ENCODE measurements at places on chromosomes 3 and 15.

GRCh38 chr3:82229397-82229796 is 468.0 kb upstream of the GBE1 start:
- DNase-seq = no peak

DNA sequence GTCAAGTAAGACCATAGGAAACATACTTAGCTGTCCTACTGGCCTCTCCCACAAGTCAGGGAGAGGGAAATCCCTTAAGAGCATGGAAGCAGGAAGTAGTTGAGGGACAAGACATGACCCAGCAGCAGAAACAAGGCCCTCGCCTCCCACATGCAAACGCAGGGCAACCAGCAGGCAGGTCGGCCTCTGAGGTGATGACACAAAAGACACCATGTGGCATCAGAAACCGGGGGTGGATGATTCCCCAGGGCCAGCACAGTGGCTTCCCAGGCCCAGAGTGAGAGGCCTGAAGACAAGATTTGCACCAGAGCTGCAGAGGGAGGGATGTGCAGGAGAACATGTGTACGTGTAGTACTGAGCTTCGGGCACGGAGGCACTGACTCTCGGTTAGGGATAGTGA is 26.3 kb downstream of the PXYLP1 start:
- no peak for DNase-seq

GRCh38 chr3:42110631-42111030 is 19.5 kb downstream of the TRAK1 start:
- DNase-seq = no peak

GRCh38 chr15:44529864-44530604 is 6.9 kb upstream of the EIF3J start:
- no peak for DNase-seq

DNA sequence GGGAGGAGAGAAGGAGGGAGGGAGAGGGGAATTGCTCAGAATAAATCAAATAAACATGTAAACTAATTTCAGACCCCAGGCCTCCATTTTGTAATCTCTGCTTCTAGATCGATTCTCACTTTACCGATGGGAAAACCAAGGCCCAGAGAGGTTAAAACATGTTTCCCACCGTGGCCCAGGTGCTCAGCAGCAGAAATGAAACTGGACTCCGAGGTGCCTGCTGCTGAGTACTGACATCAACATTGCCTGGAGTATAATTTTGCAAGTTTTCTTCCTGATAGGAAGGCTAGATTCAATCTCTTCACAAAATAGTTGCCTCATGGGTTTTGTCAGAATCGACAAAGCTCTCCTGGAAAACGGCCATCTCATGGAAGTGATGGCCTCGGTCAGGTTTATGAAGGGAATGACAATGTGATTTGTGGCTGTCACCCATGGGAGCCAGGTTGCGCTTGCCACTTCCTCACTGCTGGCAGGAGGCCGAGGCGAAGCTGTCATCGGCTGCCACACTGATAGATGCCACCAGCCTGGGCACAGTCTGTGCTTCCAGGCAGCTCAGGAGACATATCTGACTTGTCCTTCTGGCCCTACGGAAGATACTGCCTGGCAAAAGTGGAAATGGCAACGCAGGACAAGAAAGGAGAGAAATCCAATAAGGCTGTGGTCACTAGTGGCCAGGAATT is 133.1 kb upstream of the LRRN1 start:
- no peak for DNase-seq

DNA sequence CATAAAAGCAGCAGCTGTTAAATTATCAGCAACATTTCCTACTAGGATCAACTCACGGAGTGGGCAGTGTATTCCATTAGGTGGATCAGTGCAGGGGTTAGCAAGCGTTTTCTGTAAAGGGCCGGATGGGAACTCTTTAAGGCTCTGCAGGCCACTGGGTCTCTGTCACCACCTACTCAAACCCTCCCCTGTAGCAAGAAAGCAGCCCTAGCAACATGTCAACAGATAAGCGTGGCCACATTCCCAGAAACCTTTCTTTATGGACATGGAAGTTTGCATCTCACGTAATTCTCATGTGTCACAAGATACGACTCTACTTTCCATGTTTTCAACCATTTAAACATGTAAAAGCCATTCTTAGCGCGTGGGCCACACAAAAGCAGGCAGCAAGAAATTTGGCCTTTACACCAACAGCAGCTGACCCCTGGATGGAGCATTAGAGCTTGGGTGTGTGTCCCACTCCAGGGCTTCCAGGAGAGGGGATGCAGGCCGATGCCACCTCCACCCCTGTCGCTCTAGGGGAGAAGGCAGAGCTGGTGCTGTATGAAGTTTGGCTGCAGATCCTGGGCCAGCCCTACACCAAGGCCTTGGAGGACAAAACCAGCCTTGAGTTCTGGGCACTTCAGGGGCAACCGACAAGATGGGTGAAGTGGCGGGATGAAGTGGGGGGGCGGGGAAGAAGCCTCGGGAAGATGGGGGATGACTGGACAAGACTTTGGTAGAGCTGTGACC is 48.2 kb upstream of the CSPG4 start:
- no peak for DNase-seq

GRCh38 chr3:66816090-66816761 is 181.9 kb upstream of the KBTBD8 start:
- DNase-seq = no peak

- no peak for DNase-seq
These were observed 10.6 kb downstream of the FSTL1 start for GRCh38 chr3:120440001-120440703.

DNA sequence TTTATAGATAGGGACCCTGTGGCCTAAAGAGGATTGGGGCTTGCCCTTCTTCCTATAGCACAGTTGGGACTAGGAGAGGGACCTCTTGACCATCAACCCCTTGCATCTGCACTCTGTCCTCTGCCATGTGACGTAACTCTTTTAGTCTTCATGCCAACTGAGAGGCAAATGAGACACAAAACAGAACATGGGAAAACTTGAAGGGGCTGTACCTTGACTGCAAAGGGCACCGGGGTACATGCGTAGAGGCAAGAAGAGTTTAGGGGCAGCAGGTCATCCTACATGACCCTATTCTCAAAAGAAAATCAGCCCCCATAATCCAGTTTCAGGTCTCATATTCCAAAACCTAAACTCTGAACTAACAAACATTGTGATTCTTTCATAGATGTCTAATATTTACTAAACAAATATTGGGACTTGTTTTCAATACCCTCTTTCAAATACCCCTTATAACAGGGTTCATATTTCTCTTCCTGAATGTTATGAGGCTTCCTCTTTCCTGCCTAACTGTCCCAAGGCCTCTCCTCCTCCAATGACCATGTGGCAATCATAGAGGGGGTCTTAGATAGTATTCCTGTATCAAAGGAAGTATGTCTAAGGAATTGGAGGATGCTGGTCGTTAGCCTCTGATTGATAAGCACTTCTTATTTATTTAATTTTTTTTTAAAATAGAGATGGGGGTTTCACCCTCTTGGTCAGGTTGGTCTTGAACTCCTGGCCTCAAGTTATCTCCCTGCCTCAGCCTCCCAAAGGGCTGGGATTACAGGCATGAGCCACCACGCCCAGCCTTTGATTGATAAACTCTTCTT is 20.6 kb downstream of the ACKR2 start:
- DNase-seq = no peak

GRCh38 chr15:83289160-83289559 is 4.7 kb upstream of the BNC1 start:
- no peak for DNase-seq

DNA sequence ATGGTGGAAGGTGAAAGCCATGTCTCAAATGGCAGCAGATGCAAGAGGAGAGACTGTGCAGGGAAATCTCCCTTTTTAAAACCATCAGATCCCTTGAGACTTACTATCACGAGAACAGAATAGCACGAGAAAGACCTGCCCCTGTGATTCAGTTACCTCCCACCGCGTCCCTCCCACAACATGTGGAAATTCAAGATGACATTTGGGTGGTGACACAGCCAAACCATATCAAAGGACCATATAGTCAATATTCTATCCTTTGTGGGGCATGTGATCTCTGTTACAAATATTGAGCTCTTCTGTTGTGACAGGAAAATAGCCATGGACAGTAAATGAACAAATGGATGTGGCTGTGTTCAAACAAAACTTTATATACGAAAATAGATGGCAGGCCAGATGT is 77.2 kb upstream of the ACKR4 start:
- no peak for DNase-seq

Measured in CD4-positive, alpha-beta T cell (primary cell).